Body of pancreas (tissue), 4 donors: ENCODE measurements at places on chromosomes 7 and 10. TPM values are rescaled to one million over a fixed set of nuclear protein-coding genes. Genes with fewer than 3 reads are reported as not detected.
A peak's percentile ranks its signal among the peaks of the same experiment; 100 is the strongest.

Gene SPDYE16
- 0.26 TPM for total RNA-seq

Gene OR6V1
- total RNA-seq = not detected

Gene PTPRN2
- total RNA-seq = 76.1 TPM

Gene GIMAP5
- total RNA-seq = 5.3 TPM

Gene TRIM8
- 156 TPM for total RNA-seq

Gene PDCD11
- total RNA-seq = 13.0 TPM

Gene TAS2R4
- 3.4 TPM for total RNA-seq

Gene KIF11
- 0.66 TPM for total RNA-seq

Gene GDF10
- 6.6 TPM for total RNA-seq

GRCh38 chr10:59631237-59631636 is 78.4 kb downstream of the SLC16A9 start:
- no peak overlapping the region for H3K27ac ChIP-seq
- H3K4me1 ChIP-seq = no peaks in the 10 kb centered on the region
- DNase-seq = no peak
- H3K36me3 ChIP-seq = no peaks in the 10 kb centered on the region

DNA sequence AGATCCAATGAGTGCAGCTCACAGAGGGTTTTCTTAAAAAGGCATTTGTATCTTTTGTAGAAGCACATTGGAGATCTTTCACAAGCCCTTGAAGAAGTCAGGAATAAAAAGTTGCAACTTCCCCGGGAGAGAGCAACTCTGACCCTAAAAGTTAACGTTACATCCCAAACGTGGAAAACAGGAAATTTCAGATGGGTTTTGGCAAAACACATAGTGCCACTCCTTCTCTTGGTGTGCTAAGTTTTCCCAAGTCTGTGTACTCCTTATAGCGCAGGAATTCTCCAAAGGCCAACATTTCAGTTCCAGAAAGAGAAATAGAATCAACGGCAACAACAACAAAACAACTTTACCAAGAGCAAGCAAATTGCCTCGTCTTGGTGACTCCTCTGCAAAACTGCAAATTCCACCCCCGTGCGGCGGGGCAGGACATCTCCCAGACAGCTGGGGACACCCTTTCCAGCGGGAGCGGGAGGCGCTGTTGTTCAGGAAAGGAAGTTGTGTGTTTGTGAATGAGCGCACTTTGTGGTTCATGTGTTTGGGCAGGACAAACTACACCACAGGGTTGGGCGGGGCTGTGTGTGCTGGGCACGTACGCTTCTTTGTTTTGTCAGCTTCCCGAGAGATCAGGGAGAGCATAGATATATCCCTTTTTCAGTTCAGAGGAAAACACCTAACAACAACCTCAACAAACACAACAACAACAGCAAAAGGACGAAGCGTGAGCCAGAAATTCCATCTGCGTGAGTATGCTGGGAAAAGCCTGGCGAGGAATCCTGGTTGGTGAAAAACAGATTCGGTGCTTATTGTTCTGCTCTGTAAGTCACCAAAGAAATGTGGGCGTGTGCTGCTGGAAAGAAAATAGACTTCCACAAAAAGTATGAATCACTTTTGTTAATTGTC is 294.7 kb upstream of the PITRM1 start:
- peak; percentile 28 for DNase-seq
- H3K27me3 ChIP-seq = no peaks in the 10 kb centered on the region
- H3K27ac ChIP-seq = peak overlapping the region; percentile 61
- peaks cover 21% of the 10 kb centered on the region for H3K4me1 ChIP-seq
- H3K36me3 ChIP-seq = no peaks in the 10 kb centered on the region

GRCh38 chr7:26841003-26841739 is 23.2 kb downstream of the SKAP2 start:
- H3K27ac ChIP-seq = no peak overlapping the region
- no peak for DNase-seq
- H3K27me3 ChIP-seq = no peaks in the 10 kb centered on the region
- H3K36me3 ChIP-seq = no peaks in the 10 kb centered on the region
- no peaks in the 10 kb centered on the region for H3K4me1 ChIP-seq

- H3K27me3 ChIP-seq = peaks cover 2% of the 10 kb centered on the region
- DNase-seq = no peak
- no peaks in the 10 kb centered on the region for H3K4me1 ChIP-seq
- H3K4me3 ChIP-seq = no peak overlapping the region
- H3K36me3 ChIP-seq = no peaks in the 10 kb centered on the region
- no peak overlapping the region for H3K27ac ChIP-seq
Measured at GRCh38 chr7:132415259-132415658, 161.0 kb downstream of the PLXNA4 start.

DNA sequence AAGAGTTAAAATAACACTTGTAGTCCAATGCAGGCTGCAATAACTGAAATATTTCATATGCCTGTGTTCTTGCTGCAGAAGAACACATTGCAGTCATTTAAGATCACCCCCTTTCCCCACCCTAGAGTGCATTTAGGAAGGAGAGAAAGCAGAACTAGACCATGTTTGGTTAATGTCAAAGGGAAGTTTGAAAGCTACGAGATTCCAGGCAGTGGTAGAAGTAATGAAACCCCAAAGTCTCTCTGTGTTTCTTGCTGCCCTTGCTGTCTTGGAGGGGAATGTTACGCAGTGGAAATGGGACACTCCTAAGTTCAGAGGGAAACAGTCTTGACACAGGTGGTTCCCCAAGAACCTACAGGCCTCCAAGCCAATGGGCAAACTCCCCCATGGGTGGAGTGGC is 242.9 kb downstream of the PTEN start:
- no peaks in the 10 kb centered on the region for H3K27me3 ChIP-seq
- no peak overlapping the region for H3K27ac ChIP-seq
- H3K4me1 ChIP-seq = no peaks in the 10 kb centered on the region
- no peak overlapping the region for H3K4me3 ChIP-seq
- no peaks in the 10 kb centered on the region for H3K36me3 ChIP-seq
- DNase-seq = no peak

DNA sequence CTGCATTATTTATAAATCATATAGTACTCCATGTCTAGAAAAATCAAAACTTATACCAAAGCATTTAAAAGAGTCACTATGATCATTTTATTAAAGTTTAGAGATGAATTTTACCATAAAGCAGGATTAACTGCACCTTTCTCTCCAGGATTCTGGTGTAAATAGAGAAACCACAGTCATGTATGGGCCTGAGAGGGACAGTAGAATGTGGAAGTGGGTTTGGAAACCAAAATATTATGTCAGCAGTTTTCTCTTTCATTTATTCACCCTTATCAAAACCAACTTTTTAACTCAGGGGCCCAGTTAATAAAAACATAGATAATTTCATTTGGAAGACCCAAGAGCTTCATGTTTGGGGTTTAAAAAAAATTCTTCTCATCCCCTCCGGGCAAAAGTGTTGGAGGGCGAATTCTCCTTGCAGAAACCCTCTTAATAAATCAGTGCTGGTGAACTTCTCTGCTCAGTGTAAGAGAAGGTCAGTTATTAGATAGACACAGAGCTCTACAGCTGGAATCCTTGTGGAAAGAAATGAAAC is 266.2 kb downstream of the CREB5 start:
- no peak overlapping the region for H3K4me3 ChIP-seq
- no peak overlapping the region for H3K27ac ChIP-seq
- no peaks in the 10 kb centered on the region for H3K4me1 ChIP-seq
- DNase-seq = no peak

GRCh38 chr7:1957471-1958225 is 275.1 kb downstream of the MAD1L1 start:
- no peaks in the 10 kb centered on the region for H3K27me3 ChIP-seq
- no peak overlapping the region for H3K27ac ChIP-seq
- no peaks in the 10 kb centered on the region for H3K36me3 ChIP-seq
- no peaks in the 10 kb centered on the region for H3K4me1 ChIP-seq
- no peak overlapping the region for H3K4me3 ChIP-seq
- no peak for DNase-seq

DNA sequence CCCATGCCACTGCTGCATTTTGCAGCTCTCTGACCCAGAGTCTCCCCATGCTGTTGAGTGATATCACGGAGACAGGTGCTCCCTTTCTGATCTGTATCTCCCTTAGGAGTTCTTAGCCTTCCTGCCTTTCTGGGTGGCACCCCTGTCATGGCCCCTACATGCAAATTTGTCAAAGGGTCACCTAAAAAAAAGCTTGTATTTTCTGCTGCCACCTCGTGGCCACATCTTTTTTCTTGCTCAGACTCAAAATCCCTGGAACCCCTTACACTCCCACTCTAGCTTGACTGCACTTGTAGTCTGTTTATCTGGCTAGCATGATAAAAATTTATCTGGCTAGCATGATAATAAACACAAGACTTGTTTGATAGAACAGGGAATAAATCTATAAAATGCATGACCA is 809.1 kb downstream of the SORCS1 start:
- no peak overlapping the region for H3K27ac ChIP-seq
- no peak for DNase-seq
- H3K27me3 ChIP-seq = no peaks in the 10 kb centered on the region
- no peaks in the 10 kb centered on the region for H3K36me3 ChIP-seq

- H3K27ac ChIP-seq = no peak overlapping the region
- H3K4me1 ChIP-seq = no peaks in the 10 kb centered on the region
- H3K4me3 ChIP-seq = no peak overlapping the region
- no peak for DNase-seq
Measured at GRCh38 chr10:64977915-64978314, 1456.7 kb downstream of the REEP3 start.

DNA sequence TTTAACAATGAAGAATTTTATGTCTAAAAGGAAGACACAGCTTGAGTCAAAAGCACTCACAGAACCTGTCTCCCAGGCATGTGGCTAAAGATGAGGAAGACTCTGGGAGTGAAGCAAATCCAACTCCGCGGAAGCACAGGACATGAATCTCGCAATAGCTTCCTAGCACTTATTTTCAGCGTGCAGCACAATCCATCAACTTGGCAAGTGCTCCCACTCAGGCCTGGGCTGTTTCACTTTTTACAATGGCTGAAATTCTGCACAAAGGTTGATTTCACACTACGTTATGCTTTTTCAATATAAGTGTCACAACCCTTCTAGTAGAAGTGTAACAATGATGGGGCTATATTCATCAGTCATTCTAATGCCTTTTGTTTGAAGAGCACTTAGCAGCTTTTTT is 180.2 kb downstream of the XPNPEP1 start:
- H3K27ac ChIP-seq = no peak overlapping the region
- no peaks in the 10 kb centered on the region for H3K4me1 ChIP-seq
- H3K27me3 ChIP-seq = no peaks in the 10 kb centered on the region
- no peak for DNase-seq
- H3K36me3 ChIP-seq = no peaks in the 10 kb centered on the region
- no peak overlapping the region for H3K4me3 ChIP-seq

DNA sequence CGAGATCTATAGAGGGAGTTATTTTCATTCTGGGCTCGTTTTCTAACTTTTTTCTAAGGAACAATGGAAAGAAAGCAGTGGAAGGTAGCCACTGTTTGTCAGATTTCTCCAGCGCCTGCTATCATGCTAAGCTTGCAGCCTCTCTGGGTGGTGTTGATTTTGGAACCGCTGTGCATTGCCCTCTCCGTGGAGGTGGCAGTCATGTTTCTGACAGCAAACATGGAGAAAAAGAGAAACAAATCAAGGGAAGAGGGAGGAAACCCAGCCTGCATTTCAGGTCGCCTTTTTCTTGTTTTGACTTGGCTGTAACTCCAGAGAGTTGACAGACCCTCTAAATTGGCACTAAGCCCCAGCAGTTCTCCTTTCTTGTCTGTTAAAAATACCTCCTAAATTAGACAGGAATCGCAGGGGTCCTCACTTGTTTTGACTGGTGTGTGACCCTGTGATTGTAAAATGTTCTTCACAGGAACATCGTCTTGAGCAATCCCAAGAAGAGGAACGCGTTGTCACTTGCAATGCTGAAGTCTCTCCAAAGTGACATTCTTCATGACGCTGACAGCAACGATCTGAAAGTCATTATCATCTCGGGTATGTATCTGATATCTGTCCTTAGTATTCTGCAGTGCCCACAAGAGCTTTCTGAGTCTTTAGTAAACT is 4.8 kb downstream of the ECHDC3 start:
- H3K4me1 ChIP-seq = peaks cover 23% of the 10 kb centered on the region
- H3K27me3 ChIP-seq = no peaks in the 10 kb centered on the region
- no peak overlapping the region for H3K4me3 ChIP-seq
- no peaks in the 10 kb centered on the region for H3K36me3 ChIP-seq
- peak overlapping the region; percentile 28 for H3K27ac ChIP-seq
- no peak for DNase-seq

- no peak for DNase-seq
- H3K4me3 ChIP-seq = no peak overlapping the region
- H3K36me3 ChIP-seq = no peaks in the 10 kb centered on the region
Measured at GRCh38 chr7:20456701-20457100, 126.0 kb downstream of the ITGB8 start.

DNA sequence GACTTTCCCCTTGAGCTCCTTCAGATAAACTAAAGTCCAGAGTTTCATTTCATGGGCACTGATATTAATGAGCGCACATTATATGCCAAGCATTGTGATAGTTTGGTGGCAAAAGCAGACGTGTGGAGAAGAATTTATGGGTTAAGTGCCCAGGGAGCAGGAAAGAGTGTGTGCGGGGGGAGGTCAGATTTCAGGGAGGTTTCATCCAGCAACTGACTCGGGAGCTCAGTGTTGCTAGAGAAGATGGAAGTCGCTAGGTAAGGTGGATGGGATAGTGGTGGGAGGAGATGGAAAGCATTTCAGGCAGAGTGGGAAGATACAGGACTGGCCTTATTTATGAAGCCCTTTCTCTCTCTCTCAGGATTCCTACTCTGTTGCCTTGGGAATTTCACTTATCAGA is 223.0 kb downstream of the SNX10 start:
- no peak for DNase-seq
- H3K4me1 ChIP-seq = peaks cover 21% of the 10 kb centered on the region
- H3K27ac ChIP-seq = no peak overlapping the region

DNA sequence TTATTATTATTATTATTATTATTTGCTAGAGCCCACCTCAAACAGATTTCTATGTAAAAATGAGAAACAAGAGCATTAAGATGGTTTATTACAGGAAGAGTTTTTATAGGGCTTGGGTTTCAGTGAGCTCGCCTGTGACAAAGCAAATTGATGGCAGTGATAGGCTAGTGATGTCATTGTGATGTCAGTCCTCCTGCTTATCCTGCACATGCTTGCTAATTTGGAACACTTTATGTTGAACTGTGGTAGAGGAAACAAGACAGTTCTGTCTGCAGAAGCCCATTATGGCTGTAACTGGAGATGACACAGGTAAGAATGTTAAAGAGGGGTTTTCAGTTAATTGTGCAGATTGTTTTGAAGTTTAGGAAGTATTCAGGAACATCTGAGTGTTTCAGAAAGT is 68.3 kb downstream of the CREM start:
- peak overlapping the region; percentile 92 for H3K27ac ChIP-seq
- no peaks in the 10 kb centered on the region for H3K27me3 ChIP-seq

DNA sequence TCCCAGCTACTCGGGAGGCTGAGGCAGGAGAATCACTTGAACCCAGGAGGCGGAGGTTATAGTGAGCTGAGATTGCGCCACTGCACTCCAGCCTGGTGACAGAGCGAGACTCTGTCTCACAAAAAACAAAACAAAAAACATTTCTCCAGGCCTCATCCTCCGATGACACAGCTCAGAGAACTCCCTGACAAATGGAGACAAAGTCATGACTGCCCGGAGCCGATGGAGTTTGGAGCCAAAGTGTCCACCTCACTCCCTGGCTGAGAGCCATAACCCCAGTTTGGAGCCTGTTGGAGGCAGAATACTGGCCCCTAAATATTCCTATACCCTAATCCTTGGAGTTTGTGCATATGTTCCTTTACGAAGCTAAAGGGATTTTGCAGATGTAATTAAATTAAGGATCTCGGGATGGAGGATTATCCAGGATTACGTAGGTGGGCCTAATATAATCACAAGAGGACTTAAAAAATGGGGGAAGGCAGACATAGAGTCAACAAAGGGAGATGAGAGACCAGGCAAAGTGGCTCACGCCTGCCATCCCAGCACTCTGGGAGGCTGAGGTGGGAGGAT is 22.7 kb downstream of the SSC4D start:
- H3K27ac ChIP-seq = no peak overlapping the region
- no peaks in the 10 kb centered on the region for H3K27me3 ChIP-seq
- DNase-seq = no peak
- no peaks in the 10 kb centered on the region for H3K36me3 ChIP-seq
- H3K4me1 ChIP-seq = peaks cover 2% of the 10 kb centered on the region
- H3K4me3 ChIP-seq = no peak overlapping the region
